HuH-7.5 (cell line): ENCODE measurements at places on chromosomes 4 and X.

DNA sequence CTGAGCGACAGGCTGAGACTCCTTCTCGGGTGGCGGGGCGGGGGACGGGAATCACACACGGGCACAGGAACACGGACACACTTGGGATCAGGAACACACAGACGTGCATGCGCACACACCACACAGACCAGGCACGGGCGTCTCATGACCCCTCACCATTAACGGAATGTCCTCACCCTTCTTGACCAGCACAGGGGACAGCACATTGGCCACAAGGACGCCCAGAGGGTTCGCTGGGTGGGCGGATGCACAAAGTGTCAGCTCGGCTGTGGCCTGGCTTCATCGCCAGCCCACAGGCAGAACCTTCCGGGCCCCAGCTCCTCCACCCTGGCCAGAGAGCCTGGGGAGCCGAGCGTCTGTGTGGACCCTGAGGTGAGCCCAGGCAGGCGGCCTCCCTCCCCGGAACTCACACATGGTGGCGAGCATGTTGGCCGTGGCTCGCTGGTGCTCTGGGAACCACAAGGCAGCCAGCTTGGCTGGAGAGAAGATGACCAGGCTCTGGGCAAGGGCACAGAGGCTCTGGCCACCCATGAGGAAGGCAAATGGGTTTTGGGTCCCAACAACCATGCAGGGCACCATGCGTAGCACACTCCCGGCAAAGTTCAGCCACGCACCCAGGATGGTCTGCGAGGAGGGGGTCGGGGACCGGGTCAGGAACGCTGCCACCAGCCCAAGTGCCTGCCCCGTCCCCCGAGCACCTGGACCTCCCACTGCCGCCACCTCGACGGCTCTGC lies 3.1 kb downstream of the SLC49A3 start:
- DNase-seq, result no peak

GRCh38 chrX:130108647-130109428 lies 1.5 kb downstream of the ELF4 start:
- peak; percentile 51 for DNase-seq

DNA sequence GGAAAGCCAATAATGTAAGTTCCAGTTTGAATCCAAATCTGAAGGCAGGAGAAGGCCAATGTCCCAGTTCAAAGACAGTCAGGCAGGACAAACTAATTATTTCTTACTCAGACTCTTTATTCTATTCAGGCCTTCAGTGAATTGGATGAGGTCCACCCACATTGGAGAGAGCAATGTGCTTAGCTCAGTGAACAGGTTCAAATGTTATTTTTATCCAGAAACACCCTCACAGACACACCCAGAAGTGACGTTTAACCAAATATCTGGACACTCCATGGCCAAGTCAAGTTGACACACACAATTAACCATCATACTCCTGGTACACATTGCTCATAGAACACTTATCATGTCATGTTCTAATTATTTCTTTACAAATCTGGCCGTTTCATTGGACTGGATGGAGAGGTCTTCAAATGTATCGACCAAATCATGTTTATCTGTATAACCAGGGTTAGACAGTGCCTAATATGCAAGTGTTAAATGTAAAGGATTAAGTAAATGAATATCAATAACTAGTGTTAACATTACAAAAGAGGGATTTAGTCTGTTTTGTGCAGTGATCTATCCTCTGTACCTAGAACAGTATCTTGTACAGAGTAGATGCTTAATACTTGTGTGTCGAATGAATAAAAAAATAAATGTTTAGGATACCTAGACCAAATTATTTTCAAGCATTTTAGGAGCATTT lies 27.1 kb upstream of the XK start:
- no peak for DNase-seq

GRCh38 chr4:74934016-74934831 lies 1.3 kb downstream of the PARM1 start:
- peak; percentile 31 for DNase-seq

- DNase-seq, result no peak
Observed at GRCh38 chr4:98794565-98795205, 134.2 kb downstream of the EIF4E start.

DNA sequence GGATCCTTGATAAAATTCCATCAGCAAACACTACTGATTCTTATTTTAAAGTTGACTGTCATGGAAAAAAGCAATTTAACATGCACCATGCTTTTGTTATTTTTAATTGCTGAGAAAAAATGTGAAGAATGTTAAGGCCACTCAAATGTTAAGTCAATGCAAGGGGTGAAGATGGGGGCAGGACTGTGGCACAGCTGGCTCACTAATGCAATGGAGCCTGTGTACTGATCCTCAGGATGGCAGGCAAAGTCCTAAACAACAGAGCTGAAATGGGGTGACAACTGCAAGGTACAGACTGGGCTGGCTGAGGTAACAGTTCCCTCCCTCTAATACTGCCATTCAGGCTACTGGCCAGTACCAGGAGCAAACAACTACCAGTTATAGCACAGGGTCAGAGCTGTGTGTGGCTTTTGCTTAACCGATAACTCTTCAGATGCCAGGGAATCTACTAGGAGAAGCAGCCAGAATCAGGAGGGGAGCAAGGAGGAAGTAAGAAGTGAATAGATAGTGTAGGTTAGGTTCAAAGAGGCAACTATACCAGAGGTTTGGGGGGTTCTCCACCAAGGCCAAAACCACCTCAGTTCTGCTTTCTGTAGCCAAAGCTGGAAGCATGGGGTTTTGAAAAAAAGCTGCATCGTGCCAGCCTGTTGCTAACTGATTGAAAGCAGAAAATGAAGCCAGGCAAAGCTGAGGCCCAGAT lies 372.6 kb downstream of the OPHN1 start:
- DNase-seq, result no peak

DNA sequence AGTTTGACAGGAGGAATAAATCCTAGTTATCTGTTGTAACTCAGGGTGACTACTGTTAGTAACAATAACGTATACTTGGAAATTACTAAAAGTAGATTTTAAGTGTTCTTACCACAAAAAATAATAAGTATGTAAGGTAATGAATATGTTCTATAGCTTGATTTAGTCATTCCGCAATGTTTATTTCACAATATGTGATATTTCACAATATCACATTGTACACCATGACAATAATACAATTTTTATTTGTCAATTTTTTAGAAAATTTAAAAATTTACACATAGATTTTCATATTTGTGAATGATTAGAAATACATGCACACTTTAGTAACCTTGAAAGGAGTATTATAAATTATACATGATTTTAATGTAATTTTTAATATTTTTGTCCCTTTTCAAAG lies 812.7 kb upstream of the FTHL17 start:
- no peak for DNase-seq

- DNase-seq, result no peak
Observed at GRCh38 chrX:73758250-73758649, 195.3 kb downstream of the CHIC1 start.

DNA sequence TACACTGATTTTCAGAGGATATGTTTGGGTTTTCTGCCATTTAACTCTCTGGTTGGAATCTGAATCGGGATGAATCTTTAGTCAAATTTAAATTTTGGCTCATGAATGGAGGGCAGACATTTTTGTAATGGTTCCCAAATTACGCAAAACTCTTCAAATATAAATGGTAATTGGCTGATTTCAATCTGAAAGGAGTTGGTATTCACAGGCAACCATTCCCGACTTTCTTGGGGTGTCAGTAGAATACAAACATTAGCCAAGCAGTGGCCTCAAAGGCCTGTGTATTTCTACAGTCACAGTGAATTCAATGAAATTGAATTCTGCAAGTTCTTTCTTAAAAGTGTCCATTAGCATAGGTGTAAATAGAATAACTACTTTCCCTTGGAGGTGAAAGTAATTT lies 668.8 kb upstream of the PRKX start:
- DNase-seq, result no peak

DNA sequence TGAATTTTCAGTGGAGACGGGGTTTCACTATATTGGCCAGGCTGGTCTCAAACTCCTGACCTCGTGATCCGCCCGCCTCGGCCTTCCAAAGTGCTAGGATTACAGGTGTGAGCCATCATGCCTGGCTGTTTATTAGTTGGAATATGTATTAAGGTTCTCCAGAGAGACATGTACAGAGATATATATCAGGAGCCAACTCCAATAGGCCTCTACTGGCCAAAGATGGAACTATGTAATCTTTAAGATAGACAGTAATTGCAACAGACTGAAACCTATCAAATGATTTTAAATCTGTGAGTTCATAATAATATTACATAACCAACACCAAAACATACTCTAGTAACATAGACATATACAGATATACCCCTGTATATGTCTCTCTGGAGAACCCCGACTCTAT lies 5.8 kb upstream of the DMP1 start:
- DNase-seq, result no peak

- DNase-seq, result no peak
Observed at GRCh38 chrX:2875798-2876399, 47.2 kb downstream of the GYG2 start.

GRCh38 chr4:142846729-142847596 lies 862 bp upstream of the INPP4B start:
- DNase-seq, result no peak

DNA sequence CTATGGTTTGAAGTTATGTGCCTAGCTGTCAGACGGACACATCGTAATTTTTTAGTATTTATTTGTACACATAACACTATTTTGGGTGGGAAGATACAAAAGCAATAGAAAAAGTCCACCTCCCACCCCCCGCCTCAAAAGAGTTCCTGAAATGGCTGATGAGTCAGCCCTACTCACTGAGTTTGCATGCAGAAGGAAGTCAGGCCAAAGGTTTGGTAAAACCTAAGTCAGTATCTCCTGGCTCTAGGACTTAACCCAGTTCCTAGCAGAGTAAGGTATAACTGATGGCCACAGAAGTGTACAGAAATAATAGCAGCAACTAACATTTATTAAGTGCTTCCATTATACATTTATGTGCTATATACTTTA lies 2.9 kb upstream of the KLHL2 start:
- DNase-seq, result no peak

- no peak for DNase-seq
Observed at GRCh38 chrX:49247346-49247745, 12.1 kb downstream of the CCDC22 start.

DNA sequence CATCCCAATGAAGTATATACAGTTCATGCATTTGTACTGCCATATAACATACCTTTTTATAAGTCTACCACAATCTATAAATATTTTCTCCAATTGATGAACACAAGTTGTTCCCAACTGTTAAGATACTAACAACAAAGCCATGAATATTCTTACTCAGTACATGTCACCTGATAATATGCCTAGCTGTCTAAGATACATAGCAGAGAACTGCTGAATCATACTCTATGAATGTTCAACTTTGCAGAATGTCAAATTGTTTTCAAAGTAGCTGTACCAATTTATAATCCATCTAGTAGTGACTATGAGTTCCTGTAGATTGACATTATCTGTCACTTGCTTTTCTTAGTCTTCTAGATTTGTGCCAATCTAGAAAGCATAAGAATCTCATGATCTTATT lies 84.9 kb downstream of the RAB28 start:
- no peak for DNase-seq
